ENCODE measurements at places on chromosomes 6 and 20.

GRCh38 chr20:39880890-39881289 lies 808.1 kb downstream of the MAFB start:
- no peak for DNase-seq

DNA sequence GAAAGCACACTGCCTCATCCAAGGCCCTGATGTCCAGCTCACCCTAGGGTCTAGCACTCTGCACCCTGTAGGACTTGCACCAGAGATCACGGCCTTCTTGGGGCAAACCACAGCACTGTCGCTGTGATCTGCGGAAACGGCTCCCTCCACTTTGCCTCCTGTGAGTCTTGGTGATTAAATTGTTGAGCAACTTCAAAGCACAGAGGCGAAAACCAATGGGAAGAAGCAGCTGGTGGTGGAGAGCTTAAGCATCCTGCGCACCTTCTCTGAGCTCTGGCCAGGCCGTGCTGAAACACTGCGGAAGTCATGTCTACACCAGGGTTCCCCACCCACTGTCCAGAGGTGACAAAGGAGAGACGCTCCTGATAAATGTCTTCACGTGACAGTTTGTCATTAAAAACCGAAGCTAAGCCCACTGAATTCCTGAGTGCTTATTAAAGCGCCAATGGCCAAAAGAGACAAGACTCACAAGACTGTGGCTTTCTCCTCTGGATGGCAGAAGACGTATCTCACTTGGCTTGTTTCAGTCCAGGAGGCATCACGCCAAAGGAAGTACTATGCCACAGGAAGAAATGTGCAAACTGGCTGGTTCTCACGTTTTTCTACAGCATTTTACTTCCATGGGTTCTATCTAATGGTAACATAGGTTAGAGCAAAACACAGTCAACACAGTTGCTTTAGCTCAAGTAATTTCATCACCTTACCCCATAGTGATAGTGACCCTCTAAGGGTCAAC lies 3.1 kb downstream of the RAMACL start:
- no peak for DNase-seq

DNA sequence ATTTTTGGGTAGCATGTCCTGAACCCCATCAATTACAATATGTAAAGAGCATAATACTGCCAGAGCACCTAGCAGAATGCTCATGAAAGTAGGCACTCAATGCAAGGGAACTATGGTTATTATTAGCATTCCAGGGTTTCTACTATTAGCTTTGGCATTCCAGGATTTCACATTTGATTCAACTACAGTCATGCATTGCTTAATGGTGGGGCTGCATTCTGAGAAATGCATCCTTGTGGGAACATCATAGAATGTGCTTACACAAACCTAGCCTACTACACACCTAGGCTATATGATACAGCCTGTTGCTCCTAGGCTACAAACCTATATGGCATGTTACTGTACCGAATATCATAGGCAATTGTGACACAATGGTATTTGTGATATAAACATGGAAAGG lies 247.8 kb downstream of the CD83 start:
- no peak for DNase-seq

DNA sequence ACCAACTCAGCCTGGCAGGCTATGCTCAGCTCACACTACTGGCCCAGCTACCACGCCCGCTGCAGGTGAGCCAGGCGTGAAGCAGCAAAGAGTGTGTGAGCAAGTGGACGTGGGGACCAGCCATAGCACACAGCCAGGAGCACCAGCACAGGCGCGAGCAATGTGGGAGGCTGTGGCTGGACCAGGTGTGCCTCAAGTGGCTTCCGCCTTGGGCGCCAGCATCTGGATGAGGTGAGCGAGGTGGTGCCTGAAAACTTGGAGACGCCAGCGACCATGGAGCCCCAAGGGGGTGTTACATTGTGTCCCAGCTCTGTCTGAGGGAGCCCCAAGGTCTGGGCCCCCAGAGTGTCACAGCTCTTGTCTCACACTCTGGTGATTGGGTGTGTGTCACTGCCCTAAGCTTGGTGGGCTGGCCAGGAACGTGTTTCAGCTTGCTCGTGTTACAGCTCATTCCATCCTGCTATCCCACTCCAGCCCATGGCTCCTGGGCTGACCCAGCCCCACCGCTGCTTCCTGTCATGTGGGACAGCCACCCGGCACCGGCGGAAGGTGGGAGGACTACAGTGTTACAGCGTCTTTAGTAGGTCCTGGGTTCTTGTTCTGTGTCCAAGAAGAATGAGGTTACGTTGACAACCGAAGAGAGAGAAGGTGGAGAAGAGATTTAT lies 508.0 kb upstream of the MMS22L start:
- no peak for DNase-seq

DNA sequence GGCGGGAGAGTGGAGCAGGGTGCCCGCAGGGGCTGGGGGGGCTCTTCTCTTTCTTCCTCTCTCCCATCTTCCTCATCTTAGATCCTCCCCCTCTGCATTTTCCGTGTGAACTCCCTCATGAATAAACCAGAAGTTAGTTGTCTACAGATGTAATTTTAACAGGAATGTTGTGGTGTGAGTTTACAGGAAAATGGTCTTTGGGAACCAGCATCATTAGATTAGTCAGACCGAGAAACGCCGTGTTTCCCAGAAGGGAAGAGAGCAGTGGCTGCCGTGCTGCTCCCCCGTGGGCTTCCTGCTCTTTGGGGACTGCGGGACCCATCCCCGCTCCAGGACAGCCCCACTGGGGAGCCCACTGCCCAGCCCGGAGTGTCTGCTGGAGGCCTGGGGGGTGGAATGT lies 3.4 kb downstream of the MYT1 start:
- no peak for DNase-seq

GRCh38 chr6:67689329-67689728 lies 945.8 kb upstream of the ADGRB3 start:
- no peak for DNase-seq

GRCh38 chr6:137736048-137736818 lies 130.8 kb upstream of the TNFAIP3 start:
- no peak for DNase-seq

GRCh38 chr6:98384334-98384733 lies 450.0 kb upstream of the POU3F2 start:
- no peak for DNase-seq

DNA sequence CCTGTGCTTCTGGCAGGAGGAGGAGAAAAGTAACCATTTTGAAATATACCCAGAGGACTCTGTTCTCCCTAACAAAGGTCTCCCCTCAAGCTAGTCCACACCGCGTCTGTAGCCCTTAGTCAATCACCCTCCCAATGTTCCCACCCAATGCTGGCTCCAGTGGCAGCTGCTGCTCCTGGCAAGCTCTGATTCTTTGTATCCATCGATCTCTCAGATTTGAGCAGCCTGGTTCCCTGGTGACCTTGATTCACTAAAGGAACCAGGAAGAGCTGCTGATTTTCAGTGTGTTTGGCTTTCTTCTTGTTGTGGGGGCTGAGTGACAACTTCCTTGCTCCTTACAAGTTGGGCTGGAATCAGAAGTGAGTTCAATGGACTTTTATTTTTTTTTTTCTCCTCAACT lies 68.5 kb downstream of the FOXC1 start:
- no peak for DNase-seq

GRCh38 chr20:39795401-39796272 lies 833.5 kb downstream of the DHX35 start:
- DNase-seq = no peak

- DNase-seq = peak; percentile 3
These were observed 11.2 kb downstream of the LYRM4 start for GRCh38 chr6:5249451-5250122.

- no peak for DNase-seq
These were observed 4.6 kb downstream of the SLC44A4 start for GRCh38 chr6:31874084-31874670.

DNA sequence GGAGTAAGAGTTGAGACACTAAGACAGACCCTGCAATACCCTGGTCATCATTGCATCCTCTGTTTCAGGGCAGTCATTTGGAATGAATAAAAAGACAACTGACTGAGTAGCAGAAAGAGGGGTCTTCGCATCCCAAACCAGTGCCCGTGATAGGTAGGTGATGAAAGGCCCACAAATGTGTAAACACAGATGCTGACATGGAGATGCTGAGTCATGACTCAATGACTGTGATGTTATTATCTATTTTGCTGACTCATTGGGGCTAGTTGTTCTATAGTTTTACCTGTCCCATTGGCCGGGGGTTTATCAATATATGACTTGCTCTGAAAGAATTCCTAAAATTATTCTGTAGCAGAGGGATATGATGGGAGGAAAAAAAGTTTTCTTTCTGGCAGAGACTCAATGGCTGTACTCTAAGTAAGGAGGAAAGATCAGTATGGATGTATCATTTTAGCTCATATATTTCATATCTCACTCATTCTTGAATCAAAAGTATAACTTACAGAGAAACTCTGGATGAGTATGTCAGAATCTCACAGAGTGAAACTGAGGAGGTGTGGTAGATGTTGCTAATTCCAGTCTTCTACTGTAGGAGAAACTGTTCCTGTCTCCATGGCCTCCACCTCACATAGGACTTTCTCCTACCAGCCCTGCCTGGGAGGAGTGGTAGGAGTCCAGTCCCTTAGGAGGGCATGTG lies 119.9 kb upstream of the PREP start:
- no peak for DNase-seq

GRCh38 chr6:125114248-125114858 lies 39.2 kb upstream of the TPD52L1 start:
- DNase-seq = no peak

- DNase-seq = peak; percentile 53
These were observed 57.6 kb upstream of the HMGCLL1 start for GRCh38 chr6:55636406-55637102.

DNA sequence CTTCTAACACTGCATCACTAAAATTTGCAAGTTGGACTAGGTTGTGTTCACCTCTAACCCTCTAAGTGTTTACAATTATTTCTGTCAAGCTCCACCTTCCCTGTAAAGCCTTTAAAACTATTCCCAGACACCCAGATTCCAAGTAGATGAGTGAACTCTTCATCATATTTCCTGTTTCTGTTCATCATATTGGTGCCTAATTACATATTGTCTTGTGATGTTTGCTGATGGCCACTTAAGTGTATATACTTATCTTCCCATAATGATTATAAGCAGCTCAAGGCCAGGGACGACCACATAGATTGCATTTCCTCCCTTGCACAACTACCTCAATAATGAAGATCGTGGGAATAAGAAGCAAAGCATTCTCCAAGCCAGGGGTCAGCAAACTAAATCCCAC lies 16.8 kb downstream of the TNFRSF21 start:
- DNase-seq = no peak

DNA sequence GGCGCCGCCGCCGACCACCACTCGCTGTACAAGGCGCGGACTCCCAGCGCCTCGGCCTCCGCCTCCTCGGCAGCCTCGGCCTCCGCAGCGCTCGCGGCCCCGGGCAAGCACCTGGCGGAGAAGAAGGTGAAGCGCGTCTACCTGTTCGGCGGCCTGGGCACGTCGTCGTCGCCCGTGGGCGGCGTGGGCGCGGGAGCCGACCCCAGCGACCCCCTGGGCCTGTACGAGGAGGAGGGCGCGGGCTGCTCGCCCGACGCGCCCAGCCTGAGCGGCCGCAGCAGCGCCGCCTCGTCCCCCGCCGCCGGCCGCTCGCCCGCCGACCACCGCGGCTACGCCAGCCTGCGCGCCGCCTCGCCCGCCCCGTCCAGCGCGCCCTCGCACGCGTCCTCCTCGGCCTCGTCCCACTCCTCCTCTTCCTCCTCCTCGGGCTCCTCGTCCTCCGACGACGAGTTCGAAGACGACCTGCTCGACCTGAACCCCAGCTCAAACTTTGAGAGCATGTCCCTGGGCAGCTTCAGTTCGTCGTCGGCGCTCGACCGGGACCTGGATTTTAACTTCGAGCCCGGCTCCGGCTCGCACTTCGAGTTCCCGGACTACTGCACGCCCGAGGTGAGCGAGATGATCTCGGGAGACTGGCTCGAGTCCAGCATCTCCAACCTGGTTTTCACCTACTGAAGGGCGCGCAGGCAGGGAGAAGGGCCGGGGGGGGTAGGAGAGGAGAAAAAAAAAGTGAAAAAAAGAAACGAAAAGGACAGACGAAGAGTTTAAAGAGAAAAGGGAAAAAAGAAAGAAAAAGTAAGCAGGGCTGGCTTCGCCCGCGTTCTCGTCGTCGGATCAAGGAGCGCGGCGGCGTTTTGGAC lies 2.0 kb downstream of the SOX4 start:
- peak; percentile 31 for DNase-seq

DNA sequence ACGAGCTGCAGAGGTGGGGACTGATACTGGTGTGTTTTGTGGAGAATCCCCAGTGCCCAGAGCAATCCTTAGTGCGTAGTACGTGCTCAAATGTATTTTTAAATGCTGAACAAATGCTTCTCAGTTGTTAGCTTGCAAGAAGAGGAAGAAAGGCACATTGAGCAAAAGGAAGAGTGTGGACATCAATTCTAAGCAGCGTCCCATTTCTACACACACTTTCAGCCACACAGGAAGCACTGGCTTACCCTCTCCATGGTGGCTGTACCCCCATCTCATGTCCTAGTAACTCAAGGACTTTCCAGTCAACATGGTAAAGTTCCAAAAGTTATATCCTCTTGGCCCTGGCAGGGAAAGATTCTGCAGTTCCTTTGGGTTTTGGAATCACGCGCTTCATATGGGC lies 98.8 kb upstream of the NXT1 start:
- no peak for DNase-seq

GRCh38 chr6:136677344-136677743 lies 114.9 kb downstream of the MAP3K5 start:
- DNase-seq = no peak

- DNase-seq = no peak
These were observed 850 bp upstream of the SMPDL3A start for GRCh38 chr6:122788208-122788607.

- DNase-seq = no peak
These were observed 12.5 kb upstream of the POU3F2 start for GRCh38 chr6:98821756-98822405.

- DNase-seq = no peak
These were observed 832.6 kb downstream of the QKI start for GRCh38 chr6:164247106-164247505.

DNA sequence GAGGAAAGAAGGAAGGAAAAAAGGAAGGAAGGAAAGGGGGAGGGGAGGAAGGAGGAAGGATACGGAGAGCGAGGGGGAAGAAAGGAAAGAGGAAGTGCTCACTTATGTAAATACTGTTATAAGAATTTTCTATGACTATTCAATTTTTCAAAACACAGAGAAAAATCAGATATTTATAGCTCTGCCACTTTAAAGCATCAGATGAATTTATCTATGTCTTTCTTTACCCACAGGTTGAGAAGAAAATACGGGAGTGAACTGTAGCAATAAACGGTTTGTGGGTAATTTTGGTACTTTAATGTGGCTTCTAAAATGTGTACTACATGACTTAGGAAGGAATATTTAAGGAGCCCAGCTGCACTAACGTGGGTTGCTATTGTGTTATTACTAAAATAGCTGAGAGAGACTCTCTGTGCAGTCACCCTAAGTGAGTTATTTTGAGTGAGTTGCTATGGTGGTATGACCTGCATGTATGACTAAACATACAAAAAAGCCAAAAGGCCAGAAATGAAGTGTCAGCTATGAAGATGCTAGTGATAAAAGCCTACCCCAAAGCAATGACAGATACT lies 225.5 kb downstream of the SOD2 start:
- DNase-seq = no peak

DNA sequence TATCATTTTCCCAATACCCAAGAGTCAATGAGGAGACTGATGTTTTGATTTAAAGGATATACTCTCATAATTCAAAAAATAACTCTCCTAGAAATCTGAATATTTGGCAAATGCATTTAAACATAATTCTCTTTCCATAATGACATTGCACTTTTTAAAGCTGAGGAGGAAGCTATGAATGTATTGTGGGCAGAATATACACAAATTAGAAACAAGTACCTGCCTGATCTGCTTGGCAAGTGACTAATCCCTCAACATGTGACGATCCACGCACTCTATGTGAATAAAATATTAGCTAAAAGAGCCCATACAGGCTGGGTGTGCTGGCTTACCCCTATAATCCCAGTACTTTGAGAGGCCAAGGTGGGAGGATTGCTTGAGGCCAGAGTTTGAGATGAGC lies 88.3 kb upstream of the CCDC28A start:
- DNase-seq = no peak

GRCh38 chr20:15296422-15296821 lies 959.0 kb upstream of the FLRT3 start:
- no peak for DNase-seq
